ENCODE measurements at places on chromosomes 3 and 15. TPM values are rescaled to one million over a fixed set of nuclear protein-coding genes. Genes with fewer than 3 reads are reported as not detected.
A peak's percentile ranks its signal among the peaks of the same experiment; 100 is the strongest.

The BNC1 gene
- total RNA-seq = not detected

The FBXL2 gene
- total RNA-seq = not detected

The HRG gene
- total RNA-seq = not detected

The ACVR2B gene
- 5.2 TPM for total RNA-seq

The HIGD2B gene
- 1.0 TPM for total RNA-seq

The GCHFR gene
- total RNA-seq = 329 TPM

The VIPR1 gene
- 60.4 TPM for total RNA-seq

The C3orf49 gene
- not detected for total RNA-seq

The LSAMP gene
- not detected for total RNA-seq

The TMPRSS7 gene
- total RNA-seq = 0.03 TPM

DNA sequence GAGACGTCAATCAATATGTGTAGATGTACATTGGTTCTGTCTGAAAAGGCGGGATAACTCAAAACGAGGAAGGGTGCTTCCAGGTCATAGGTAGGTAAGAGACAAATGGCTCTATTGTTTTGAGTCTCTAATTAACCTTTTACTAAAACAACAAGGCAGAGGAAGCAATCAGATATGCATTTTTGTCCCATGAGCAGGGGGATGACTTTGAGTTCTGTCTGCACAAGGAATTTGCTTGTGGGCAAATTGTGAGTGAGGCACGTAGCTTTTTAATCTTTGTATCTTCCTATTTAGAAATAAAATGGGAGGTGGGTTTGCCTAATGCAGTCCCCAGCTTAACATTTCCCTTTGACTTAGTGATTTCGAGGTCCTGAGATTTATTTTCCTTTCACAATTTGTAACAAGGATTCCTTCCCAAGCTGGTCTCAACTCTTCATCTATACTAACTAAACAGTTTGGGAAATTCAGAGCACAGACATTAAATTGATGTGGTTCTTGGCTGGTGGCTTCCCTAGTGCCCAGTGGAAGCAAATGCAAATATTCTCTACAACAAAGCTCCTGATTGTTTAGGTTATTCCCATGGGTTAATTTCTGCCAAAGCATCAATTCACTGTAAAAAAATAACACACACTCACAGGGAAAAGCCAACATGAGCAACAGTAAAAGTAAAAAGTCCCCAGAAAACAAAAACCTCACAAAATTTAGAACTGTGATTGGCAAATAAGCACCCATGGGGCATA lies 738.8 kb upstream of the SGO1 start:
- DNase-seq = no peak

- peak; percentile 30 for DNase-seq
Observed at GRCh38 chr3:89098964-89099585, 8.3 kb upstream of the EPHA3 start.

GRCh38 chr3:61358364-61358763 lies 107.1 kb upstream of the FHIT start:
- no peak for DNase-seq

DNA sequence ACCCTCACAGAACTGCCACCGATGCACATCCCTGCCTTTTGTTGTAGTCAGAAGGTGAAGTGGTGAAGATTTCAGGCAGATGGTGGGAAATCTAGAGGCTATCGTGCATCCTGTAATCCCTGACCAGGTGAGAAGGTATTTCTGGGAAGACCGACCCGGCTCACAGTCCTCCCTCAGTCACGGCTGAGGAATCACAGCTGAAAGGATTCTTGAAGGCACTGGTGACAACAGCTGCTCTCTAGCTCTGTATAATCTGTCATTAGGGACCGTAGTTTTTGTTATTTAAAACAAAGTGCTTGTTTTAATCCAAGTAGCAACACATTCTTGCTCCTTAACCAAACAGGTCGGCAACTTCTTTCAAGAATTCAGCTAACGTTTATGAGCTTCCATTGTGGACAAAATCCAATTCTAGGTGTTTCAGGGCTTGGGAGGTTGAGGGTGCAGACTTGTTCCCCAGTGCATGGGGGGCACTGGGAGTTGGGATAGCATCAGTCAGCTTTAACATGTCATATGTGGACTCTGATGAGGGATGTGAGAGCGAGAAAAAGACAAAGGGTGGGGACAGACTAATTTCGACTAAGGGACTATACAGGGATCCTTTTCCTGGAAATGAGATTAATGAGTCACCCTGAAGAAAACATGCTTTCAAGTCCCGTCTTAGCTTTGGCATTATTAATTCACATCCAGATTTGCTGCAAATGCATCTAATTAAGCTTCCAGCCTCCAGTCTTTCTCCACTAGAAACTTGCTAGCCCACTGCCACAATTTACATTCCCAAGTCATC lies 141.0 kb upstream of the RASGRP1 start:
- DNase-seq = no peak

GRCh38 chr3:135329479-135329878 lies 534.4 kb downstream of the EPHB1 start:
- no peak for DNase-seq

DNA sequence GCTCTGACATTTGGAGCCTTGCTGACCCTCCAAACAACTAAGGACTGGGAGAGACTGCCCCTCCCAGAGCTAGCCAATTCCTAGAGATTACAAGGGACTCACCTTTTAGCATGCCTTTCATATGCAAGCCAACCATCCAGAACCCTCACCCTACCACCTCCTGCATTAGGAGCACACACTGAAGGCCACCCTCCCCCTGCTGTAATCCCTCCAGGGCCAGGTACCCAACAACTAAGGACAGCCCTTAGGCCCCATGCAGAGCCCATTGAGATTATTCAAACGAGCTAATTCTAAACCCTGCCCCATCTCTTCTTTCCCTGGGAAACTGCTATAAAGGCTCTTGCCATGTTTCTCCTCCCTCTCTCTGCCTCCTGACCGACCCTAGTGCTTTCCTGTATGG lies 352.6 kb downstream of the ERC2 start:
- no peak for DNase-seq

DNA sequence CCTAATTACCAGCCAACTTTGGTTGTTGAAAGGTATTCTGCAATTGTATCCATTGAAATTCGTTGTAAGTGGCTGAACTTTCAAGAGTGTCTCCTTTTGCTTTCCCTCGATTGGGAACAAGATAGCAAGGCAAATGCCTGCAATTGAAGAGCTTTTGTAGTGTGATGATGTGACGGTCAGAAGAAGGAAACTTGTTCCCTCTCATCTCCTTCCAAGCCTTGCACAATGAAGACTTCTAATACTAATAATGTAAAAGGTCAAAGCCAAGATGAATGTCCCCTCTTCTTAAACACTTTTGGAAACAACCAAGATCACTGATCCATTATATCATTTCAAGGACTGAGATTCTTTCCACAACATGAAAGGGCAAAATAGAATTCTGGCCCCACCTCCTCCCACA lies 101.9 kb upstream of the LMCD1 start:
- no peak for DNase-seq

DNA sequence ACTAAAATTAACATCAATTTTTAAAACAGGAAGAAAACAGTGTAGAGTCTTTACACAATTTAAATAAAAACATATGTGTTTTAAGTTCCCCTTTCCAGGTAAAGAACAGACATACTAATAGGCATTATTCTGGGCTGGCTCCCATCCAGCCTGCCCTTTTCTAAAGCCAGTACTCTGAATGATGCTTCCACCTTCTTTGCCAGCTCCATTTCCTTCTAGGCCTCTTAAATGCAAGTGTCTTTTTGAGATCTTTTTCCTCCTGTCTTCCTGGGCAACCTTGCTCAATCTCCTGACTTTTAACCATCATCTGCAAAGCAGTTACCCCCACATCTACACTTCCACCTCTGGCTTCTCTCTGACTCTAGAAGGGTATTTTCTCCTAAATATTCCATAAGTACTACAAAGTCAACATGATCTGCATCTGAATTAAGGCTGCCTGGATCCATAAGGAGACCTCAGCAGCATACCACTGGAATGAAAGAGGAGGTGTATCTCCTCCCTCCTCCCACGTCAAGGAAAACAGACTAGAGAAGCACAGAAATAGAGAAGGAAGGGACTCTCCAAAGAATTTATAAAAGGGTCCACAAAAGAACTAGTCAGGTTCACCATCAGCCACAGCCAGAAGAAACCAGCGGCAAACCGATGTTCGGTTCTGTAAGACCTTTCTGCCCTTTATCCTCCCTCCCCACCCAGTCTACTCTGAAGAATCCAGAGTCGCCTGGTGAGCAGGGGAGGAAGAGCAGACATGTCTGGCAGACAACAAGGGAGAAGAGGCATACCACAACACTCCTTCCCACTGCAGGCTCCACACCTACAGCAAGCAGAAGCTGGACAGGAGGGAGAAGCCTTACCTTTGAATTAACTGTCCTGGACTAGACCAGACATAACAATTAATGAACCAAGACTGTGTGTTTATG lies 47.1 kb downstream of the GOLIM4 start:
- no peak for DNase-seq

DNA sequence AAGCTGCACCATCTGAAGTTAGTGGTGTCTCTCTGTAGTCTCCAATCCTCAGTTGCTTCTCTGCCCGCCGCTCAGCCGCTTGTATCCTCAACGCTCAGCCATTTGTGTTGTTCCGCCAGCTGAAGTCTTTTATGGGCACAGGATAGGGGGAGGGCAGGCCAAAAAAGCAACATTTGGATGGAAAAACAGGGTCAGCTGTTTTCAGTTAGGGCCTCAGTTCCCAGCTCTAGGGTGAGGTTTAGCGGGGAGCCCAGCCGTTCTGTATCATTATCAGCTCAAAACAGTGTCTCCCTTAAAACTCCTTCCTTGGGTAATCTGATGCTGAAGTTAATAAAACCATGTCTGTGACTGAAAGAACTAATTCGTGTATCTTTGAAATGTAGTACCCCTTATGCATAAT lies 329.5 kb upstream of the AZI2 start:
- no peak for DNase-seq

DNA sequence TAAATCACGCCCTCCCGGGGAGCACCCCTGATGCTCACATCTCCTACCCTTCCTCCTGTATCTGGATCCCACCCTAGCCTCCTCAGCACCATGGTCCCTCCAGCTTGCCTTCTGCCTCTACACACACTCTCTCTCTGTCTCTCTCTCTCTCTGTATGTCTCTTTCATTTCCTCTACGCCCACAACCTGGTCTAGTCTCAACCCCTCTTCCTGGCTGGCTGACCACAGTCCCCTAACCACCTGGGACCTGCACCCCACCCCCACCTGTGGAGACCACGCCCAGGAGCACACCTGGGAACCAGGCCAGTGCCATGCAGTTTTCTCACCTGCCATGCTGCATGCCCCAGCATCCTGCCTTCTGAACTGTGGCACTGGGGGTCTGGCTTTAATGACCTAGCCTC lies 4.0 kb upstream of the CFAP100 start:
- DNase-seq = no peak

DNA sequence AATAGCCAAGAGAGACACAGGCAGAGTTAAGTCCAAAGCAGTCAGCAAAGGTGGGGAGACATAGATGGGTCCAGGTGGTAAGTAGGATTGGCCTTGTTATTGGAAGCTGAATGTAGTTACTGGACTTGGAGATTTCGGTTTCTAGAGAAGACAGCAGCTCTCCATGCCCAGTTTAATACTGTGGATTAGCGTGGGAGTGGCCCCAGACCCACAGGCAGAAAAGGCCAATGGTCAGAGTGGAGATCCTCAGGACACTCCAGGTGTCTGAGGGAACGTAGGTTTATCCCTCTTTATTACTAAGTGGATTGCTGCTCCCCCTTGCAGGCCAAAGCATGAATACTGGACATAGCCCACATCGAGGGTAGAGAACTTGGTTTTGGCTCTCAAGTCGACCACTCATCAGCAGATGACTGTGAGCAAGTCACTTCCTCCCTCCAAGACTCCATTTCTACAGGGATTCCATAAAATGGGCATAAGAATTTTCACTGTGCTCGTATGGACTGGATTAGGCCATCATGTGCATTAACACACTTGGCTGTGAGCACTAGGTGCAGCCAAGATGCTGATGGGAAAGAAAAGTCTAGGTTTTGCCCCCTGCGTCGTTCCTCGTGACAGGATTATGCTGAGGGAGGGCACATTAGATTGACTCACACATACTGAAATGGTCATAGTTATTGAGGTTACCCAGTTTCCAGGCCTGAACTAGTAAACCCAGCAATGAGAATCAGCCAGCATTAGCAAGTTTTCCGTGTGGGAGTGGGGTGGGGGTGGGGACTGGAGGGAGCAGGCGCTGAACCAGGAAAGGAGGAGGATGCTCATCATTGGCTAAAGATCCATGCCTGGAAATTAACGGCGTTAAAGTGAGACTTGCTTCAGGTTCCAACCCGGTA lies 225.2 kb upstream of the TPRG1 start:
- DNase-seq = no peak

GRCh38 chr3:3316521-3316920 lies 137.0 kb upstream of the CRBN start:
- DNase-seq = no peak

DNA sequence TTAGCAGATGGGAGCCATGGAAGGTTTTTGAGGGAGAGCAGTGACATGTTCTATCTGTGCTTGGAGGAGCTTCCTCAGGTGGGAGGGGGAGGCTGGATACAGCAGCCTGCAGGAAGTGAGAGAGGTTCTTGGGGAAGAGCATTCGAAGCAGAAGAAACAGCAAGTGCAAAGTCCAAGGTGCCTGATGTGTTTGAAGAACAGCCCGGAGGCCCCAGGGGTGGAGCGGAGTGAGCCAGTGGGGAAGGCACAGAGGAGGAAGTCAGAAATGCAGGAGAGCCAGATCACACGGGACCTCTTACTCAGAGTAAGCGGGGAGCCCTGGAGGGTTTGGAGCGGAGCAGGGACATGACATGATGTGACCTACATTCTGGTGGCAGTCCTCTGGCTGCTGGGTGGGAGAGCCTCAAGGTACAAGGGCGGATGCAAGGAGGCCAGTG lies 10.8 kb downstream of the ITGA11 start:
- peak; percentile 68 for DNase-seq

GRCh38 chr3:64936556-64936955 lies 248.8 kb upstream of the ADAMTS9 start:
- DNase-seq = no peak

DNA sequence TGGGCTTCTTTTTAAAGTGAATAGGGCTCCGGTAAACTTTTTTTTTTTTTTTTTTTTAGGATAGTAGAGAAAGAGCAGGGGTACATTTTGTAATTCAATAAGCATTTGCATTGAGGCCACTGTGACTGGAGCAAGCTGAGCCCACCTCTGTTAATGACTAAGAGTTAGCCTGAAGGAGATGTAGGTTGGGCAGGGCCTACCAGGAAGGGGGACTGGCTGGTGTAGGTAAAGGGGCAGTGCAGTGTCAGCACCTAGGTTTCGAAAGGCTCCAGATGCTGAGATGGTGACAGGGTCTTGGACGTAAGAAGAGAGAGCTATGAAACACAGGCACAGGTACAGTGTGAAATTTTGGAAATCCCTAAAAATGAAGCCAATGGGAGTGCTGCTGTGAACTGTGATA lies 30.7 kb downstream of the LPP start:
- no peak for DNase-seq

DNA sequence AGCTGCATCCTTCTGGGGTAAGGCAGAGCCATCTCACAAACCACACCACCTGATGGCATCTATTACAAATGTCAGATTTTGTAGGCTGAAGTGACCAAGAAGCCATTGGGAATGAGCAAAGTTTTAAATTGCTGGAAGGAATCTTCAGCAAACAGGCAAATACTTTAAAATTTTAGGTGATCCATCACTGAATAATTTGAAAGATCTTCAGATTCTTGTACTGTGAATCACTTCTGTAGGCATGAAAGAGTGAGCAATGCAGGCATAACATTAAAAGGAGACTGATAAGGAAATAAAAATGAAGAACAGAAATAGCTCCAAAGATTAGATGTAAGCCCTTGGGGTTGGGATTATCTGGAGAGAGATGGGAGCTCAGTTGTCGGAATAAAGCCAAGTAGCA lies 36.0 kb upstream of the ALDH1L1 start:
- no peak for DNase-seq

Data from HT-29 (cell line).